ENCODE measurements at places on chromosomes 11 and 22.

DNA sequence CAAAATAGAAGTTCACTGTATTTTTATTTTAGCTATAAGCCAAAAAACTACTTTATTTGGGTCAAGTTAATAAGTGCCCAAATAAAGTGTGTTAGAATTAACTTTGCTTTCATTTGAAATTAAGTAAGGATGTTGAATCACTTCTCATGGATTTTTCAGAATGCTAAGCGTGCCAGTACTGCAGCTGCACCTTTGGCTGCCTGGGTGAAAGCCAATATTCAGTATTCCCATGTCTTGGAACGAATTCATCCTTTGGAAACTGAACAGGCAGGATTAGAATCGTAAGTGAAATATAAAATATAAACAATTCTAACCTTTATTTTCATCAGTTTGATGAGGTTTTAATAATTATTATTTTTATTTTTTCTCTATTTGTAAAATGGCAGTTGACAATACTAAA, 113.6 kb downstream of the DYNC2H1 start:
- no peak for DNase-seq

DNA sequence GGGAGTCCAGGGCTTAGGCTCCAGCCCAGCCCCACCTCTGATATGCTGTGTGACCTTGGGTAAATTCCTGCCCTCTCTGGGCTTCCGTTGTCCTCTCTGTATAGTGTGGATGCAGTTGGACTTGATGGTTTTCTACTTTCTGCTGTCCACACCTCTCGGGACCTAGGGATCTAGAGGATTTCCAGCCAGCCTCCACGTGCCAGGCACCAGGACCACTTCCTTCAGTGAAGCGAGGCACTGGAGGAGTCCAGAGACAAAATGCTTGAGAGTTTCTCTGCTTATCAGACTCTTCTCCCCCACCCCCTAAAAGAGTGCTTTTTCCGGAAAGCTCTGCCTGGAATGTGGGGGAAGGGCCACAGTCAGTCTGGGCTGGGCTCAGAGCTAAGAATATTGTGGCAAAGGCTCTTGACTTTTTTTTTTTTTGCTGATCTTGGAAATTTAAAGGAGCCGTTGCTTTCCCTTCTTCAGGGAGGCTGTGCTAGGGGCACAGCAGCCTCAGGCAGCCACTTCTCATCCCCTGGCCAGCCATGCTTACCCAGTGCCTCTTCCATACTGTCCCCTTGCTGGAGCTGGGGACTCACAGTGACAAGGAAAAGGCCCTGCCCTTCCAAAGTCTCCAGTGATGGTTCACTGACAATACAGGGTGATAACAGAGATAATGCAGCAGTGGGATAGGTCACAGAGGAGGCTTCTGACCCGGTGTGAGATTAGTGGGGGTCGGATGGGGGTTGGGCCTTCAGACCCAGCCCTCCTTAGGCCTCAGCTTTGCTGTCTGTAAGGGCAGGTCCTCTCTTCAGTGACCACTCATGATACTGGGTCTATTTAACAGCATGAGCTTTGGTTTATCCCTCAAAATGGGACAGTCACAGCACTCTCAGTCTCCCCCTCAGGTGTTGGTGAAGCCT, 2.9 kb upstream of the SERPINH1 start:
- no peak for DNase-seq

DNA sequence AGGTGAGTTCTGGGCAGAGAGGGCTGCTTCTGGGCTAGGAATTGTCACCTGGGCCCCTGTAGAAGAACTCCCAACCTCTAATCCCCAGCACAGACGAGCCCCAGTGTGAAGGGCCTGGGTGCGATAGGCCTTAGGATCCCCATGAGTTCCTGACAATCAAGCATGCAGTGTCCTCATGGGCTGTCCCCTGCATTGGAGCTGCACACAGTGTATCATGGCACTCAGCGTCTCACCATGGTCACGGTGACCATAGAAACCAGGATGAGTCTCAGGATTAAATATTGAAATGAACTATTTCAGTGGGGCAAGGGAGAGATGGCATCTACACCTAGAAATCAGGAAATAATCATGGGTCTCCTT, 292 bp downstream of the SCGB2A1 start:
- DNase-seq: no peak

GRCh38 chr11:126194121-126194543, 17.3 kb downstream of the RPUSD4 start:
- no peak for DNase-seq

GRCh38 chr22:37897807-37898206, 8.3 kb upstream of the MICALL1 start:
- DNase-seq: no peak
